ENCODE measurements at places on chromosomes 1 and 21.

DNA sequence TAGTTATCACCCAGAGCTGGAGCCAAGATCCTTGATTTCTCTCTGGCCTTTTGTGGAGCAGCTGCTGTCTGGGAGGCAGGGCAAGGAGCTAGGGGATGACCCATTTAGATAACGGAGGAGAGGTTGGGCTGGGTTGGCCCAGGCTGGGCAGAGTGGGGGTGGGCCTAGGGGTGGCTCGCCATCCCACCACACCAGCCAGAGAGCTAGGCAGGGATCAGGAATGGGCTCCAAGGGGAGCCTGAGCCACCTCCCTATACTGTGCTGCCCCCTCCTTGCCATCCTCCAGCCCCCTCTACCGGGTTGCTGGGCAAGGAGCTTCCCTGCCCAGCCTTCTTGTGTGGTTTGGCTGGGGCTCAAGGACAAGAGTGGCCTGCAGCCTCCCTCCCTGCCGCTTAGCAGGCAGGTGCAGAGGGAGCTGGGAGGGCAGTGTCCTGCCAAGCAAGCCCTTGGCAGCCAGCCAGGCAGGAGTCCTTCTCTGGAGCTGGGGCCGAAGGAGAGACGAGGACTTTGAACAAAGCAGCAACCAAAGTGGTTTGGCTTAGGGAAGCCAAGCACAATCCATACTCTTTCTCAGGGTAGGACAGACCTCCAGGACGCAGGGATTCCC, 4.1 kb downstream of the NUAK2 start:
- DNase-seq, result no peak

DNA sequence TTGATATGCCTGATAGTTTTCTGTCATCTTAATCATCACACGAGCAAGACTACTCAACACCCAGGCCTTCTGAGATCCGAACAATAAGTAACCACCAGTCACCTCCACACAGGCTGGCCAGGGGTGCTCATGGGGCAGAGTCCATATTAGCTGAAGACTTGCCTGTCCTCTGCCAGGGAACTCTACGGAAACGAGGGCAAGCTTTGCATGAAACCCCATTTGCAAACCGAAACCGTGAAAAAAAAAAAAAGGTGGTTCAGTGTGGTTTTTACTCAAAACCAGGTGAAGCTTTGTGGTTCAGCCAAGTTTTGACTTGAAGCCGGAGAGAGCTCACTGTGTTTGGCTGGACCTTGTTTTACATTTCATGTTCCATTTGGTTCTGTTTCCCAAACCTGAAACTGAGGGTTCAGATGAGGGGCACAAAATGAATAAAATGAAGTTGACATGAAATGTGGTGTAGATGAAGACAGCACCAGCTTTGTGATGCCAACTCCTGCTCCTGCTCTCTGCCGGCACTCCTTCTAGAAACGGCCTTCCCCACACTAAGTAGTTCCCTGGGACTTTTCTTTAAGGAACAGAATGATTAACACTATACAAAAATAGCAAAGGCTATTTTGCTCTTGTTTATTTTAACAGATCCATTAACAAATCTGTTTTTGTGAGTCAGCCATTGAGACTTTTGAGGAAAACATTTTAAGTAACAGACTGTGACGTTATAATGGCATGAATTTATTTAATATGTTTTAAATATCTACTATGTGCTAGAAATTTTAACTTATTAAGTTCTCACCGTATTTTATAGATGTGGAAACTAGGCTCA, 74.7 kb downstream of the RUNX1 start:
- no peak for DNase-seq

GRCh38 chr1:43994794-43995790, 3.7 kb downstream of the CCDC24 start:
- no peak for DNase-seq

GRCh38 chr1:235892734-235893413, 26.2 kb upstream of the LYST start:
- no peak for DNase-seq

GRCh38 chr21:25371841-25372425, 235.3 kb downstream of the MRPL39 start:
- DNase-seq, result no peak

GRCh38 chr21:16040601-16041000, 310.8 kb downstream of the USP25 start:
- DNase-seq, result no peak

DNA sequence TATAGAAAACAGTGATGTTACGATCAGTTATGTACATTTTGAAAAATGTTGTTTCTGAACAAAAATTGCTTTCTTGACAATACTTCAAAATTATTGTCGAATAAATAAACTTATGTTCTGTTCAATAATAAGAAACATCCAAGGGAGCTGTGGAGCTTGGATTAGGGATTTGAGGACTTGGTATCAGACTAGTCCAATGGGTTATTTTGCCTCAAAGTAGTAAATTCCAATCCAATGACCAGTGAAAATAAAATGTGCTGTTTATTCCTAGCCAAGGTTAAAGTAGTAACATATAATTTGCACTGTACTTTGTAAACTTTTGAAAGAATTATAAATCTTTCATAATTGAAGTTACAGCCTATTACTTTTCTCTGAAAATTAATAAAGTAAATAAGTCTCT, 79.1 kb upstream of the IVNS1ABP start:
- no peak for DNase-seq

GRCh38 chr1:25620211-25620610, 3.6 kb downstream of the MAN1C1 start:
- no peak for DNase-seq

DNA sequence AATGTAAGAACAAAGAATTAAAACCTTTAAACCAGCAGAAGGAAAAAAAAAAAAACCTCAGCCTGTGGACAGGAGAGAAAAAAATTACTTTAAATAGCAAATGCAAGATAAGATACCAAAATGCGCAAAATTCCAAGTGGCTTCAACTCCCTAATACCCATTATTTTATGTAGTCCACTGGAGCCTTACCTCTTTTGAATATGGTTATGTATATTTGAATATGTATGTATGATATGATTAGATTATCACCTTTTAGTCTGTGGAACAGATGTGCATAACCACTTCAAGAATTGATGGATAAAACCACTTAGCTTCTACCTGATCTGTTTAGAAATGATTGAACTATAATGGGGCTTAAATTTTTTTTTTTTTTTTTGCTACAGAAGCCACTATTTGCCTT, 52.4 kb upstream of the C1orf115 start:
- no peak for DNase-seq

DNA sequence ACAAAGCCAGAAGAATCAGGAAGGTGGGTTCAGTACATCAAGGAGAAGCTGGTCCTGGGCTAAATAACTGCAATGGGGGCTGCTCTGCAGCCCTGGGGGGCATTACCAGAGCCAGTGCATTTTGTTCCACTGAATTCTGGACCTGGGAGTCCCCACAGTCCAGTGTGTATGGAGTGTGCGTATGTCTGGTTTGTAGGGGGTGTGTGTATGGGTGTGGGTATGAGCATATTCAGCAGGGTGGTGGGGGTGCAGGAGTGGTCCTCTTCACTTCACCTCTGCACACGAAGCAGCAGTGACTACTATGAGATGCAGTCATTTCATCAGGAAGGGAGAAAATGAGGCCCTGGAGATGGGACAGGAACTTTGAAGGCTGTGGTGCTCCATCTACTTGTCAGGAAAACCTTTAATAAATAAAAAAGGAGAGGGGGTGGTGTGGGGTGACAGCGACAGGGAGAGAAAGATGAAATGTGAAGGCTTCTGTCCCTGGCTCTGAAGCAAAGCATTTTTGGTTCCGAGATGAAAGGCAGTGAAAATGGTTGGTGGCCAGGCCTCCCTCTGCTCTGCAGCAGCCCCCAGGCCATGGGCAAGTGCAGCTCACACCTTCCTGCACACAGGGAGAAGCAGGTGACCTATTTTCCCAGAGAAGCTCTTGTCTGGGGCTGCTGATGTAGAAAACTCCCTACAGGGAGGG, 121.5 kb upstream of the CACHD1 start:
- DNase-seq, result no peak

DNA sequence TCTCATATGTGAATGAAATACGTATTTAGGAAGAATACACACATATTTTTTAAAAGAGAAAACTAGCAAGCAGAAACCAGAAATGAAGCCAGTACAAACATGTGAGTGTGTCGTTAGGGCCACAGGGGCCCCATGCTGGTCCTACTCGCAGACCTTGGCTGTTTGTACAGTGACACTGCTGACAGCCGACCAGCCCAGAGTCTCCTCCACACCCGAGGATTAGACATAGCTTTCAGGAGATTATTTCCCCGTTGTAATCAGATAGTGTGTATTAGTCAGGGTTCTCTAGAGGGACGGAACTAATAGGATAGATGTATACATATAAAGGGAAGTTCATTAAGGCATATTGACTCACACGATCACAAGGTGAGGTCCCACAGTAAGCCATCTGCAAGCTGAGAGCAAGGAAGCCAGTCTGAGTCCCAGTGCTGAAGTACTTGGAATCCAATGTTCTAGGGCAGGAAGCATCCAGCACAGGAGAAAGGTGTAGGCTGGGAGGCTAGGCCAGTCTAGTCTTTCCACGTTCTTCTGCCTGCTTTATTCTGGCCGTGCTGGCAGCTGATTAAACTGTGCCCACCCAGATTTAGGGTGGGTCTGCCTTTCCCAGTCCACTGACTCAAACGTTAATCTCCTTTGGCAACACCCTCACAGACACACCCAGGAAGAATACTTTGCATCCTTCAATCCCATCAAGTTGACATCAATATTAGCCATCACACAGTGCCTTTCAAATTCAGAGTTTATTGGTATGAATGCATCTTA, 51.2 kb downstream of the DIP2A start:
- no peak for DNase-seq

- no peak for DNase-seq
These were observed 49.3 kb downstream of the KANK4 start for GRCh38 chr1:62269851-62270495.

DNA sequence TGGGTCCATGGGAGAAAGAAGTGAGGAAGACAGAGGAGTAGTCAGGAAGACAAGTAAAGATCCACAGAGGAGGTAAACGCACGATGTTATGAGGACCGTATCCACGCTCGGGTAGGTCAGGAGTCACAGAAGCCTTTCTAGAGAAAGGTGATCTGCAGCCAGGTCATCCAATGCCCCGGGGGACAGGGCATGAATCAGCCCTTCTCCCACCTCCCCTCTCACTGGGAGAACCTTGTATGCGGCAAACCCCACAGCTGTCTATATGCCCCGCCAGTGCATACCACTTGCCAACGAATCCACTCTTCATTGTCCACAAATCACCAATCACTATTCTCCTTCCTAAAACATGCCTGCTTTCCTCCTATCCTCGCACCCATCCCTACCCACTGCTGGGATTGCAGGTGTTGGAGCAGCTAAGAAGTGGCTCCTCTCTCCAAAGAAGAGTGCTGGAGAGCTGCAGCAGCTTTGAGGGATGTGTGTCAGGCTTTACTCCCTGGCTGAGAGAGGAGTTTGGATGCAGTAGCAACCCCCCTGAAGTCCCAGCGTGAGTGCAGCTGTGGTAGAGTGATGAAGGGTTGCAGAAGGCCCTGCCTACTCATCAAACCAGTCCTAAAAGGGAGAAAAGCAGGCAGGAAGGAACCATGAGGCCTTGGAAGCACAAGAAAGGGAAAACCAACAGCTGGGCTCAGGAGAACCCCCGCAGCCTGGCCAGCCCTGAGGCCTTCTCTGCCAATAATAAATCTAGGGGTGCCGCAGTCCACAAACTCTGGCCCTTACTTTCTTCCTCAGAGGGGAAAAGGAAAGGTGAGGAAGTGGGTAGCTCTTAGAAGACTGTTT, 102.2 kb upstream of the GADD45A start:
- no peak for DNase-seq

GRCh38 chr1:1776672-1777582, 1.3 kb downstream of the NADK start:
- DNase-seq, result no peak

- DNase-seq, result no peak
These were observed 360.1 kb downstream of the SMYD3 start for GRCh38 chr1:246146804-246147523.

- no peak for DNase-seq
These were observed 24.7 kb downstream of the ADAMTS1 start for GRCh38 chr21:26820509-26820908.

DNA sequence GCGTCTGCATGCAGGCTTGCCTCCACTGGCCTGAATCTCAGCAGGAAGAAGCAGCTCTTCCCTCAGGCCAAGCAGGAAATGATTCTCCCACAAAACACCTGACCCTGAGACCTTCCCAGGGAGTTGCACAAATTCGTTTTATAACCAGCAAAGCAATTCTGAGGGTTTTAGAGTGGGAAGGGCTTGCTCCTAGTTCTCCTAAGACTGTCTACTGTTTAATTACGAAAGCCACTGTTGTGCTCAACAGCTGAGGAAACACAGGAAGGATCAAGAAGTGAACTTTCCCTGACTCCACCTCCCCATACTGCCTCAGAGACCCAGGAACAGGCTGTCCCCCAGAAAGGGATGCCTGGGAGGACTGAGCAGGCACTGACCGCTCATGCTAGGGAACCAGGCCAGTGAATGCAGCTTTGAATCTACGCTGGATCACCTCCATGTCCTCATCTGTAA, 37.0 kb upstream of the PUM1 start:
- DNase-seq, result no peak

GRCh38 chr1:221440658-221441057, 301.2 kb downstream of the DUSP10 start:
- no peak for DNase-seq

- no peak for DNase-seq
These were observed 5.2 kb upstream of the TTC4 start for GRCh38 chr1:54710434-54710833.

GRCh38 chr1:63982201-63982600, 208.4 kb downstream of the ROR1 start:
- no peak for DNase-seq
